GM23248 (cell line): ENCODE measurements at places on chromosomes 4 and X. TPM values are rescaled to one million over a fixed set of nuclear protein-coding genes. Genes with fewer than 3 reads are reported as not detected.
A peak's percentile ranks its signal among the peaks of the same experiment; 100 is the strongest.

Gene SOX3
- not detected in 2 replicates for total RNA-seq

Gene HOPX
- total RNA-seq = not detected in 2 replicates

Gene TCEAL5
- not detected in 2 replicates for total RNA-seq

Gene IL13RA1
- 51.2 and 55.8 TPM in 2 replicates for total RNA-seq

Gene ZAR1
- not detected in 2 replicates for total RNA-seq

Gene TMEM271
- total RNA-seq = not detected in 2 replicates

Gene GRPR
- not detected in 2 replicates for total RNA-seq

- no peak for DNase-seq
These were observed 1956.2 kb upstream of the AGA start for GRCh38 chr4:179398414-179398813.

GRCh38 chr4:110848787-110849186 is 225.9 kb upstream of the PITX2 start:
- no peak for DNase-seq

GRCh38 chr4:7781366-7781765 is 158.3 kb downstream of the AFAP1 start:
- peak; percentile 66 for DNase-seq

- no peak for DNase-seq
These were observed 233.5 kb downstream of the DCTD start for GRCh38 chr4:182683661-182684060.

GRCh38 chrX:27917713-27918500 is 63.3 kb downstream of the DCAF8L1 start:
- DNase-seq = no peak

- DNase-seq = no peak
These were observed 86.9 kb downstream of the MBNL3 start for GRCh38 chrX:132401935-132402334.

DNA sequence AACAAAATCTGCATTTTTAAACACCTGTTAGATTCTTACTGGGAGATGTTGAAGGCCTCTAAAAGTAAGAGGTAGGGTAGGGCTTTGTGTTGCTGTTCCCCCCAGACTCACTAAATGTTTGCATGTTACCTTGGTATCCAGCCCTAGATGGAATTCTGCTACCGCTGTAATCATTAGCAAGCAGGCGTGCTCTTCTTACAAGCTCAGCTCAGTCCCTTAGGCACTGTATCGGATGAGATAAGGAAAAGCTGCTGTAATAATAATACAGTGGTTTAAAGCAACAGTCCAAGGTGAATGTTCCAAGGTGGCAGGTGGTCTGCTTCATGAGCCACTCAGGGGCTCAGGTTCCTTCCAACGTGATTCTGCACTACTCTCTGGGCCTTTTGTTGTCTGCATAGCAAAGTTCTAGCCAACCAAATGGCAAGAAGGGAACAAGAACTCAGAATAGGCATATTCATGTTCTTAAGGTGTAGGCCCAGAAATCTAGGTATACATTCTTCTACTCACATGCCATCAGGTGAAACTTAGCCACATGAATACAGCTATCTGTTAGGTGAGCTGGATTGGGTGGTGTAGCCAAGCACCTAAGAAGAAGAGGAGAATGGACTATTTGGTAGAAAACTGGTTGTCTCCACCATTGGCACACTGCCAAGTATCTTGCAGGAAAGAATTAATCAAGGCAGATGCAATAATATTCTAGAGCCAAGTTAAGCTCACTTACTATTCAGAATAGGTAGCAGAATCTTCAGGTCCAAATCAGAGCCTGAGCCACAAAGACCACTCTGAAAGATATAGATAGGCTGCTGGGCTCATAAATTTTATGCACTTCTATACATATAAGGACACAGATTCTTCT is 46.0 kb downstream of the COQ2 start:
- DNase-seq = peak; percentile 14

GRCh38 chrX:133923113-133923512 is 62.3 kb downstream of the GPC3 start:
- DNase-seq = peak; percentile 0

GRCh38 chrX:73841337-73841736 is 278.3 kb downstream of the CHIC1 start:
- DNase-seq = no peak

DNA sequence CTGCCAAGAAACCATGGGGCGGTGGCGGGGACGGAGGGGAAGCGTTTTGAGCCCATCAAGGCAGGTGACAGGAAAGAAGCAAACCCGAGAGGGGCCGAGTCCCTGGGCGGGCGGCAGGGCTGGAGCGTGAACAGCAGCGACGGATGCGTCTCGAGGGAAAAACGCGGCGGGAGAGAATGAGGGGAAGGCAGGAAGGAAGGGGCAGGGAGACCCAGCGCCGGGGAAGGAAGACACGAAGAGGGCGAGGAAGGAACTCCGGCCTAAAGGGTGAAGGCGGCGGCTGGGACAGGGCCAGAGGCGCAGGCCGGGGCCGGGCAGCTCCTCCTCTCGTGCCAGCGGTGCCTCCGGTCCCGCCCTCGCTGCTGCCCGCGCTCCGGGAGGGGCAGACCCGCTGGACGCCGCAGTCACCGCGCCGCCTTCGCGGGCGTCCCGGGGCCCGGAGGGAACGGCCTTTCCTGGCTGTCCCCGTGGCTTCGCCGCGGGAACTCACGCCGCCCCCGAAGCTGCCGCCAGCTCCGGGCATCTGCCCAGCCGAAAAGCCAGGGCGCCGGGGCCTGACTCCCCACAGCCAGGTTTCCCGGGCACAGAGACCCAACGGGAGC is 751 bp upstream of the RGS12 start:
- DNase-seq = peak; percentile 80

GRCh38 chr4:53908661-53909078 is 155.7 kb downstream of the CHIC2 start:
- DNase-seq = peak; percentile 89

DNA sequence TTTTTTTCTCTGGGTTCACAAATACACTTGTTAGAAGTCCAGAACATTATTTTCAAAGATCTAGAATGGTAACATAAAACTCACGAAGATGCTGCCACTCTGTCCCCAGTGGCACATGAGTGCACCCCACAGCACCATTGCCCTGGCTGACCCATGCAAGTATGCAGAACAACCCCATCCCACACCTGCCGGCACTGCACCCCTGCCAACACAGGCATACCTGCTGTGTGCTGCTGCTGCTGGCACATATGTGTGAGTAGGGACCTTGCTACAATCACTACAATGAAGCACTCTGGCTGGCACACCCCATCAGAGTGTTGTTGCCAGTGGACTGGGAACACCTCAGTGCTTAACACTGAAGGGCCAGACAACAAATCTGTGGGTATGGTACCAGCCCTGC is 66.9 kb downstream of the CISD2 start:
- no peak for DNase-seq

- peak; percentile 76 for DNase-seq
These were observed 328.7 kb downstream of the PCDH18 start for GRCh38 chr4:137203601-137204000.

DNA sequence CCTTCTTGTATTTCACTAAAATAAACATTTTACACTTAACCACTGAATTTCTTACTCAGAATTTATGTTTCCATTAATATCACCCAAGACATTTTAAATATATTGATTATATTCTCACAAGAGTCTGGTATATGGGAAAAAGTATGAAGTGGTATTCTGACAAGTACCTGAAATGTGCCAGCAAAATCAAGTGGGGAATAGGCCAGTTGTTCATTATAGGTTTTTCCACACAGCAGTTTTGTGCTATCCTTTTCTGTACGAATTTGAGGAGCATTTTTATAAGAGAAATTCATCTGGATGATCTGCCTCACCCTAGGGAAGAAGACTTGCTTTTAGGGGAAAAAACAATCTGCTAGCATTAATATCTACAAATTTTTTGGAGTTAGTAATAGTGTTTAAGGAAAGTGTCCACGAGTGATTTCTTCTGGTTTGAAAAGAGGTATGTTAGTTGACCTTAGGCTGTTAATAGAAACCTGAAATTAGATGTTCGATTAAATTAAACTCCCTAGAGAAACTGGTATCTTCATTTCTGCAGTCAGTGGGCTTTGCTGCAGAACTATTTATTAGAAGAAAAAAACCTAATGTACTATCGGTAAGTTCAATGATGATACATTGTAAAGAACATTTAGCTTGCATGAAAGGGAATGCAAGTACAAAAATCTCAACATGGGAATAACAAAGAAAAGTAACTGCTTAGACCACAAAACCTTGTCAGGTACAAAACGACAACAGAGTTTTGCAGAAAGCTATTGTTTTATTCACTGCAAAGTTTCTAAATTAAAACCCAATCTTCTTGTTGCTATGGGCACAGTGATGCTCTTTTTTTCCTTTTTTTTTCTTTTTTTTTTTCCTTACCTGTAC is 1.8 kb downstream of the KLF3 start:
- DNase-seq = no peak

GRCh38 chrX:40174001-40174853 is 76.5 kb upstream of the BCOR start:
- peak; percentile 62 for DNase-seq

DNA sequence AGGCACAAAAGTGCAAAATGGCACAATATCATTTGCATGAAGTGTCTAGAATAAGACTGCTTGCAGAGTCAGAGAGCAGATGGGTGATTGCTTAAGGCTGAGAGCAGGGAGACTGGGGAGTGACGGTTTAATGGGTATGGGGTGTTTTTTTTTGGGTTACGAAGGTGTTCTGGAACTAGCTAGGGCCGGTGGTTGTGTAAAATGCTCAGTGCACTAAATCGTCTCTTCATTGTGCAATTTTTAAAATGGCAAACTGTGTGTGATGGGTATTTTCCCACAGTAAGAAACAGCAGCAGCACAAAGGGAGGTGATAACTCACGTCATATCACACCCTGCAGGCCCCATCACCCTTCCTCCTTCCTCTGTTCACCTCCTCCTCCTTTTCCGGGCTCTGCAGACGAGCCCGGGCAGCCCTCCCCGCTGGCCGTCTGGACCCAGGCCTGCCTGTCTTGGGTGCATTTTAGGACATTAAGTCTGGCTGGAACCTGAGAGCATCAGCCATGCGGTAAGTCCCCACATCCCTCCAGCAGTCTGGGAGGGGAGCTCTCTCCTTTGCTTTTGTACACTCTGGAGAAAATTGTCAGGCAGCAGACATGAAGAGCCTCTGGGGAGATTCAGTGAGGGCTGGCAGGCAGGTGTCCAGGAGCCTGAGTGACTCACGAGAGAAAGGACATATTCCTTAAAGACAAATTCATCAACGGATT is 42.7 kb downstream of the ASMT start:
- peak; percentile 51 for DNase-seq

DNA sequence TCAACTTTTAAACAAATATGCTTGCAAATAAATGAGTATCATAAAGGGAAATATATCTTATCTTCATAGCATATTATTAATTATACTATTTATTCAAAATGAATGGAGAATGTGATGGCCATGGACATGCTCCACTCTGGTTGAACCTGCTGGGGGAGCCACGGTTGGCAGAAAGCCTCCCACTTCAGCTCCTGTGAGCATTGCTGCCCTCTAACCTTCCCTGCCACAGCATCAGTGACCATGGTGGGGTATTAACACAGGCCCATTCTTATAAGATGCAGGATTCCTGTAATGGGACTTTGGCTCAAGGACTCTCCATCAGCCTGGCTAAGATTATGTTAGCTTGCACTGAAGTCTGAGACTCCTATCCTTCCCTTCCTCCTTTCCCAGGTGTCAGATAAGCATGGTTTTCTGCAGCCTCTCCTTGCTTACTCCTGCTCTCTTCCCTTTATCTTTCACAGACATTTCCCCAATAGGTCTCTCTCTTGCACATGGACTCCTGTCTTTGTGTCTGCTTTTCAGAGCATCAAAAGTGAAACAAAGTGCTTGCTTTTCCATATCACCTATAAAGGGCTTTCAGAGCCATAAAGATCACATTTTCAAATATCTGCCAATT is 4.9 kb upstream of the ABRAXAS1 start:
- DNase-seq = no peak

DNA sequence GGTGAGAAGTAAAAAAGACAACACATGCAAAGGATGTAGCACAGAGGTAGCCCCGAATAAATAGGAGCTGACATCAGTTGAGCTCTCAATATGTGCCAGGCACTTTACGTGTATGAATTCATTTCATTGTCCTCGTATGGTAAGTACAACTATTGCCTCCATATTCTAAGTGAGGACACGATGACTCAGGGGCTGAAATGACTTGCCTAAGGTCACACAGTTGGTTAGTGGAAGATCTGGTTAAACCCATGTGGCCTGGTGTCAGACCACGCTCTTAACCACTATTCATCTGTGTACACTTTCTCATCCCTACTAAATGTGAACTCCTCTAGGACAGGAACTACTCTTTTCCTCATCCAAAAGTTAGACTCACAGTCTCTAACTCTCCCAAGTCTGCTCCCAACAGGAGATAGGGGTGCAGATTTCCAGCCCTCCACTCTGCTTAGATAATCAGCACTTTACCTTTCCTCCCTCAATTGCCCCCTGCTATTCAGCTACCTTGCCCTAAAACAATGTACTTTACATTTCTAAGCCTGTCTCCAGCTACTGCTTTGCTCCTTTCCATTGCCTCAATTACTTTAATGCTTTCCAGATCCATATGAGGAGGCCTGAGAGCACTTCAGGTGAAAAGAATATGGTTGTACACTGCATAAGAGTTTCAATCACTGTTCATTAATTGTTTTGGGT is 58.8 kb upstream of the LHFPL1 start:
- DNase-seq = no peak

DNA sequence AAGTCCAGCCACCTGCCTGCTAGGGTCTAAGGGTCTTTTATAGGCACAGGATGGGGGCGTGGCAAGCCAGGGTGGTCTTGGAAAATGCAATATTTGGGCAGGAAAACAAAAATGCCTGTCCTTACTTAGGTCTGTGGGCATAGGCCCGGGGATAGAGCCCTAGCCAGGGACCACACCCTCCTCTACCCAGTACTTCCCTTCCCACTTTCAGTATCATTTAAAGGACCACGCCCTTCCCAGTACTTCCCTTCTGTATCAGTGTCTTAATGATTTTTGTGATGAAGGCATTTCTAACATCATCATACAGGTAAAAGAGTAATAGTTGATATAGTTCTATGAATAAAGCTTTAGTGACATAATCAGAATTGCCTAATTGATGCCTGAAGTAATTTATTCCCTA is 11.4 kb downstream of the BANK1 start:
- no peak for DNase-seq

DNA sequence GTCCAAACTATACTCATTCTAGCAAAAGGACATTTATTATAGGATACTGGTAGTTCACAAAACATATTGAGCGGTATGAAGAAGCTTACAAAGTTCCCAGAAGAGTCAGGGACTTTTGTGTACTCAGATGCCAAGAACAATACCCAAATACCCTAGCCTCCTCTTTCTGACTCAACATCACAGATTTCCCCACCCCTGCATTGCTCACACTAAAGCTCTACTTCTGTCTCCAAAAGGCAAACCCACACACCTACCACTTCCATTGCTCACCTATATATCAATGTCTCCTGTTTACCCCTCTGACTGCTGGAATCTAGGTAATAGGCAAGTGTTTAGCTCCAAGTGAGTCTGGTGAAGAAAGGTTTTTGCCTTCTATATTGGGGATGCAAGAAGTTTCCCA is 100.7 kb upstream of the HCCS start:
- peak; percentile 4 for DNase-seq
